Natural killer cell treated with Interleukin-12 subunit alpha and Interleukin-12 subunit beta and Interleukin-15 and Interleukin-18, amount 100 ng/mL, for 72 hours (primary cell): ENCODE measurements at places on chromosomes 11 and 22. TPM values are rescaled to one million over a fixed set of nuclear protein-coding genes. Genes with fewer than 3 reads are reported as not detected.

The LDLRAD3 gene
- 0.10 TPM for total RNA-seq

The OR52I2 gene
- total RNA-seq, result not detected

The RELT gene
- total RNA-seq, result 58.0 TPM

The NXPE1 gene
- total RNA-seq, result not detected
